ENCODE measurements at places on chromosomes 2 and 18.

- DNase-seq: peak; percentile 50
These were observed 558 bp downstream of the FBXO41 start for GRCh38 chr2:73283545-73284295.

GRCh38 chr2:219995399-219995798 lies 368.0 kb downstream of the SLC4A3 start:
- no peak for DNase-seq

DNA sequence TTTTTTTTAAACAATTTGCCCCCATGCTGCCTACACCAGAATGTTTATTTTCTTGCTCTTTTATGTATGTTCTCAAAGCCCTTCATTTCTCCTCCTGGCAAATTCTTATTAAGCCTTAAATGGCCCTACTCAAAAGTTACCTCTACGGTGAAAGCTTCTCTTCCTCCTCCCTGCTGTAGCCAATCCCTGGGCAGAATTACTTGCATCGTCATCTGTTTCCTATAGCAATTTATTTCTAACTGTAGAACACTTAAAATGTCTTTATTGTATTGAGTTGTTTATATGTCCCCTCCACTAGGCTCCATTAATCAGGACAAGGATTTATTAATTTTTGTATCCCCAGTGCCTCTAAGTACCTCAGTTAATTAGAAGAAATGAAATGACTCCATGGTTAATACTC lies 2.5 kb upstream of the RAD51AP2 start:
- no peak for DNase-seq

DNA sequence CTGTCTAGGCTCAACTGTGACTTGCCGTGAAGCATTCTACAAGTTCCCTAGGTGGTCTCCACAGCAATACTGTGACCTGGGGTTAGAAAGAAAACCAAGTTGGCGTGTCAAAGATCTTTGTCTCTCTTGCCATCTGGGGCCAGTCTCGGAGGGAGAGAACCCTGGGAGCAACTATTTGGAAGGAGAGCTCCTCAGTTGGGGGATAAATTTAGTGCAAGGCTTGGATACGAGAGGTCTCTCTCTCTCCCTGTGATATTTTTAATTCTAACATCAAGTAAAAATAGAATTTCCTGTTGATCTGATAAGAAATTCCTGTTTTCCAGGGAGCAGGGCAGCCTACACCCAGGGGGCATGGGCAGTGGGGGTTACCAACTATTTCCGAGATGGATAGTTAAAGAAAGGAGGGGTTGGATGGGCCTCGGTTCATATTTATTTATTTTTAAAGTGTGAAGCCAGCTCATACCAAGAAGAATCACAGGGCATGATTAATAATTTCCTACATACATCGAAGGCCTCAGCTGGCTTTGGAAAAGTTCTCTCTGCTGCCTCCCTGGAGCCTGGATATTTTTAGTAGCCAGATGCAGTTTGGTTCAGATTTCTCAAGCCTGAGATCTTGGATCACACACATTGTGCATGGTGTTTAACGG lies 62.8 kb downstream of the EHD3 start:
- DNase-seq: no peak

GRCh38 chr18:27004056-27004829 lies 138.7 kb upstream of the AQP4 start:
- DNase-seq: peak; percentile 37

DNA sequence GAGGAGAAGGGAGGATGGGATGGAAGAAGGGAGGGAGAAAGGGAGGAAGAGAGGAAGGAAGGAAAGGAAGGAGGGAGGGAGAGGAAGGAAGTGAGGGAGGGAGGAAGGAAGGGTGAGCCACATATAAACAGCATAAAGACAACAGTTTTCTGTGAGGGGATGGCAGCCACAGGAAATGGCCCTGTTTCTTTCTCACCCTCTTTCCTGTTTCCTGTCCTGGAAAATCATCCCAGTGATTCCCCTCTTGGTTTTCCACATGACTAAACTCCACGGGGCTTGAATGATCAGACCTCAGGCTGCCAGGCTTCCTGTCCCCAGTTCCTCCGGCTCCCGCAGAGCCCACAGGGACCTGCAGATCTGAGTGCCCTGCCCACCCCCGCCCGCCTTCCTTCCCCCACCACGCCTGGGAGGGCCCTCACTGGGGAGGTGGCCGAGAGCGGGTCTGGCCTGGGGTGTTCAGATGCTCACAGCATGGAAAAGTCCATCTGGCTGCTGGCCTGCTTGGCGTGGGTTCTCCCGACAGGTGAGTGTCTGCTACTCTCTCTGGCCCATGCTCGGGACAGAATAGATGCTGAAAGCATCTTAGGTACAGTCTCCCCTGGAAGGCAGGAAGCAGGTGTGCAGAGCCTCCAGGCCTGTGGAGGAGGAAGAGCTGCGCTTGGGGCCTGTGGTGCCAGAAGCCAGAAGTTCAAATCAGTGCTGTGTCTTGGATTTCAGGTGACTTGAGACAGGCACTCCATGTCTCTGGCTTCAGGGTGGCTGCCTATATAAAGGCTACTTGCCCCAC lies at the start of gene SIGLEC15:
Gene SIGLEC15 (plus strand): TSS at position 418 of the 787 bp plus-strand sequence. CDS start 54 bp downstream, at position 472.
- DNase-seq: peak; percentile 23

GRCh38 chr2:161436411-161436810 lies 20.3 kb downstream of the TBR1 start:
- DNase-seq: no peak

DNA sequence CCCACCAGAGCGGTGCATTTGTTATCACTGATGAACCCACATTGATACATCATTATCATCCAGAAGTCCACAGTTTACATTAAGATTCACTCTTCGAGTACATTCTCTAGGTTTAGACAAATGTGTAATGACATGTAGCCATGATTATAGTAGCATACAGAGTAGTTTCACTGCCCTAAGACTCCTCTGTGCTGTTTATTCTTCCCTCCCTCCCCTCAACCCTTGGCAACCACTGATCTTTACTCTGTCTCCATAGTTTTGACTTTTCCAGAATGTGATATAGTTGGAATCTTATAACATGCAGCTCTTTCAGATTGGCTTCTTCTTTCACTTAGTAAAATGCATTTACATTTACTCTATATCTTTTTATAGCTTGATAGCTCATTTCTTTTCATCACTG lies 31.2 kb upstream of the GREB1L start:
- no peak for DNase-seq

DNA sequence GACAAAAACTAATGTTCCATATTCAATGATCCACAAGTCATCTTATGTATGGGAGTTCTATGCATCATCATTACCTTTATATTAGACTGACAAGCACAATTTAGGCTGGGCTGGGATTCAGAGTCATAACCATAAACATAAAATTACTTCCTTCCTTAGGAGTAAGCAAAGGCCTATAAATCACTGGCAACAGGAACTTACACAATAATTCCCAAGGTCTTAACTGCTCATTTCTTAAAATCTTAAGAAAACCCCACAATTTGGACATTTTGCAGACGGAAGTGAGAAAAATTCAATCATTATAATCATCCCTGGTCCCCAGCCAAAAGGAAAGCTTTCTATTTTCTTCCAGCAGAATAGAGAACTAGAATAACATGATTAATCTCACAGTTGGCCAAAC lies 232.3 kb downstream of the DYM start:
- DNase-seq: no peak

DNA sequence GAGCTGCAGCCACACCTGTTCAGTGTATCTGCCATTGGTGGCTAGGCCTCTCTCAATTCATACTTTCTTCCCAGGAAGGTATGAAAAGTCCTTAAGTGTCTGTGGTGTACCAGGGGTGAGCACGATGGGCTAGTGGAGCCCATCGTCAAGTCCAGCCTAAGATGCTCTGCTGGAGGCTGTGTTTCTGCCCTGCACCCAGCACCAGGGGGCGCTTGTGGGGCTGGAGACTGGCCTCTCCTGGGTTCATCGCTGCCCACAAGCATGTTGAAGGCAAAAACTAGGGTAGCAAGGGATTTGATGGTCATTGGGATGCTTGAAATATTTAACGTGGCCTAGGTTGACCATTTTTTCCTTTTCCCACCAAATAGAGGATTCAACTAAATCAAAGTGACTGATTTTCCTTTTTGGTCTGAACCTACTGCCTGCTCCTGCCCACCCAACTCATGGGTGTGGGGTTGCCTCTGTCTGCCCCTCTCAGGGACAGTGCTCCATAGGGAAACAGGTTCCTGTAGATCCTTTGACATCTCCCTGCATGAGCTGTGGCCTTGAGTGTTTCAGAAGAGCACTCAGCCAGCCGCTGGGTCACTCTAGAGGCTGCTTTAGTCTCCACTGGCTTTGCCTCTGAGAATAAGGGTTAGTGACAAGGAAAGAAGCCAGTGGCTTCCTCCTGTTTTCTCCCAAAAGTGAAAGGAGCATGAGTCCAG lies 59.0 kb downstream of the TPGS2 start:
- DNase-seq: no peak

GRCh38 chr2:47223980-47224379 lies 68.9 kb upstream of the STPG4 start:
- no peak for DNase-seq

- DNase-seq: peak; percentile 54
These were observed 3.2 kb downstream of the TEKT4 start for GRCh38 chr2:94874277-94874997.

- no peak for DNase-seq
These were observed 468.0 kb upstream of the SPHKAP start for GRCh38 chr2:228649447-228649846.

GRCh38 chr2:165594935-165595255 lies 125.4 kb downstream of the CSRNP3 start:
- DNase-seq: peak; percentile 72

GRCh38 chr2:207142461-207142860 lies 23.3 kb downstream of the KLF7 start:
- DNase-seq: no peak
